ENCODE measurements at places on chromosomes 6 and 20.

DNA sequence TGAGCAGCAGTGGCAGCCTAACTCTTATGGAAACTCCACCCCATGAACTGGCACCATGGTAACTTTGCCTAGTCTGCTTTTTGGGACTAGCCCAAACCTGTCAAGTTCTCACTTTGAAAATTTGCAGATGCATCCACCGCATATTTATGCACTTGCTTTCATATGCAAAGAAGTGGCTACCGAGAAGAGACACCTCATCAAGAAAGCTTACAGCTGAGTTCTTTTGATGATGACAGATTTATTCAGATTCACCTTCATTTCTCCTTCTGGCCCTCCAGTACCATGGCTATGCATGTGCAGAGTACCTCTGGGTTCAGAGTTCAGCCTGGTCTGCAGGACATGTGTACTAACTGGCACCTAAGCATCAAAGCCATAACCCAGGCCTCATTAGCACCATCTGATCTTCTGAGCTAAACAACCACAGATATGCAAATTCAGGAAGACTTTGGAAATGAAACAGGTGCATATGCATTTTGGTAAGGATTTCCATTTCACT lies 154.3 kb upstream of the TENT5A start:
- DNase-seq = no peak

DNA sequence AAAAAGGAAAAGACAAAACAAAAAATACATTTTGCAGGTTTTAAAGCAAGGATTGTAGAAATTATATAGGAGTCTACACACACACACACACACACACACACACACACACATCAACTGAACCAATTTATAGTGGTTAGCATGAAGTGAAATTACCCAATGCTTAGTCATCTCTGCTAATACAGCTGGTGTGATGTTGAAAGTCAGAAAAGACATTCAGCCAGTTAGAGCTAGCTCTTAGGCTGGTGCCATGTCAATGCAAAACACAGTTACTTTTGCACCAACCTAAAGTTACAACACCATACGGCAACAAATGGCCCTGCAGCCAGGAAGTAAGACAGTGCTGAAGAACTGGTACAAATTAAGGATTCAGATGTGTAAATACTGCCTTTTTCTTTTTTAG lies 15.2 kb downstream of the FAM210B start:
- peak; percentile 90 for DNase-seq

GRCh38 chr6:45698046-45698445 lies 317.6 kb downstream of the CLIC5 start:
- no peak for DNase-seq

- no peak for DNase-seq
Observed at GRCh38 chr6:8229915-8230756, 127.8 kb upstream of the EEF1E1 start.

DNA sequence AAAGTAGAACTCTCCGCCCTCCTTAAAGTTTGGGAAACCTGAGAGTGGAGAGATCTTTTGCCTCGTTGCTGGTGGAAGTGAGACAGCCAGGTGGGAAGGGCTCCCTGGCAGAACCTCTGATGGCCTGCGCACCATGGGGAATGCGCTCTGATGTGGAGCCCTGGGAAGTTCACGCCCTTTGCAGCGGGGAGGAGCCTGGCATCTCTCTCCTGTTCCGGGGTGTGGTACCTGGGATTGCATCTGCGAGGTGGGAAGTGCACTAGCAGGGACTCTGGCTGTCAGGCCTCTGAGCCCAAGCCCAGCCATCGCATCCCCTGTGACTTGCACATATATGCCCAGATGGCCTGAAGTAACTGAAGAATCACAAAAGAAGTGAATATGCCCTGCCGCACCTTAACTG lies 159.8 kb downstream of the AKAP7 start:
- no peak for DNase-seq

GRCh38 chr6:168222115-168223043 lies 97.2 kb downstream of the DACT2 start:
- no peak for DNase-seq

- no peak for DNase-seq
Observed at GRCh38 chr20:24755411-24755922, 193.6 kb upstream of the CST7 start.

DNA sequence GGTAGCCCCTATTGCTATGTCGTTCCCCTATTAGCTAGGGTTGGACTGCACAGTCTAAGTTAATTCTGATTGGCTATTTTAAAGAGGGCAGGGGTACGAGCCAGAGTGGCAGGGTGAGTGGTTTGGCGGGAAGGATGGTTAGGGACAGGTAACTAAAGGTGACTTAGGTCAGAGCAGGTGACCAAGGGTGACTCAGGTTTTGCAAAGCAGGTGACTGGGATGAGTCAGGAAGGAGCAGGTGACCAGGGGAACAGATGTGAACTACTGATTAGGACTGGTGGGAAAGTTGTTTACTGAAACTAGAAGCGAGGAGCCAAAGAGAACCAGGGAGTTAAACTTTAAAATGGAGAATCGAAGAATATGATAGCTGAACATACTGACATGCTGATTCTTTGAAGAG lies 295.2 kb downstream of the GJA1 start:
- no peak for DNase-seq

DNA sequence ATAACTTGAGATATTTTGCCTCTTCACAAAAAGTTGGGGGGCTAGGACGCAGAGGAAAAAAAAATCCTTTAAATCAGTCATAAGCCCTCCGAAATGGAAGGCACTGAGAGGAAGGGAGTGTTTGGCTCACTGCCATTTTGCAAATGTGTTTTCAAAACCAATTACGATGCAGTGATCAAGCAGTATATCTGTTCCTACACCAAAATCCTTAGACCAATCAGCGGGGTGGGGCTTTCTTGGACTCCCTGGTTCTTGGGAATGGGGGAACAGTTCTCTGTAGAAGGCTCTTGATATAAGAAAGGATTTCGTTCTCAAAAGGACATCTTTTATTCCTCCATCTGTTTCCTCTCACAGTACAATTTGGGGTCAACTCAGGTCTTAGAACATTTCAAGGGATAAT lies 478.6 kb upstream of the JARID2 start:
- DNase-seq = no peak

- DNase-seq = no peak
Observed at GRCh38 chr6:45877970-45878590, 137.6 kb downstream of the CLIC5 start.

DNA sequence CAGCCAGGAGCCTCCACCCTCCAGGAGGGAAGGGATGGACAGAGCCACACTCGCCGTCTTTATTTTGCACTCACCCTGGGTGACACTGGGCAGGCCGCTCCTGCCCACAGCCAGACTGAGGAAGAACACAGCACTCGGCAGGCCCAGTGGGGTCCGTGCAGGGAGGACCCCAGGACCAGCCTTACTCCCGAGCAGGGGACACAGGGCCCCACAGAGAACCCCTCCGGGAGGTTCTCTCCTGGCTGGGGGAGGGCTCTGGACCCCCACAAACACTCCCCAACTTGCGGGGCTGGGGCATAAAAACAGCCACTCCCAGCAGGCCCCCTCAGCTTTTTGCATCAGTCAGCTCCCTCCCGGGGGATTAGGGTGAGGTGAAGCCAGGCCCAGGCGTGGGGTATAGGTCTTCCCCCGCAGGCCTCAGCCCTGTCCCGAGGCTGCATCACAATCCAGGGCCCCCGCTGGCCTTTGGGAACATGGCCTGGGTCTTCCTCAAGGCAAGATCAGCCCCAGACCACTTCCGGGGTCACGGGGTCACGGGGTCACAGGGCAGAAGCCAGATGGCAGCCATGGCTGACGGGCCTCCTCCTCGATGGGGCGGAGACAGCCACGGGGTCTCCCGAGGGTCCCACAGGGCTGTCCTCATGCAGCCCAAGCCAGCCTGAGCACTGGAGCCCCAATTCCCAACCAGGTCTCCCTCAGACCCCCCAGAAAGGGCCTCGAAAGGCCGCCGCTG lies 3.2 kb downstream of the TNFRSF6B start:
- no peak for DNase-seq

GRCh38 chr6:144123421-144123820 lies 26.9 kb upstream of the STX11 start:
- no peak for DNase-seq

DNA sequence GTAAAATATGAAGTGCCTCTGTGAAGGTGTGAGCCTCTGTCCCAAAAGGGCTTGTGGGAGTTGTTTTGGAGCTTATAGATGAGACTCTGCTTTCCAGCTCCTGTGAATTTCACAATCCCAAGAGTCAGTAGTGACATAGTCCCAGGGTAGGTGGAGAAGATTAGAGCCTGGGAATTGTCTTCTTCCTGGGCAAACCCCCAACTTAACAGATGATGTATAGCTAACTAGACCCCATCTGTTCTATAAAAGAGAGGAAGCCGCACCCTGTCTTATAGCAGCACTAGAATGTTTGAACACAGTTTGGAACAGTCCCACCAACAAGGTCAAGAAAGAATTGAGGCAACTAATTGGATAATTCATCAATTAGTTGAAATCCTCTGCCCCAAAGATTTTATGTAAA lies 294.7 kb downstream of the ZNF217 start:
- no peak for DNase-seq

DNA sequence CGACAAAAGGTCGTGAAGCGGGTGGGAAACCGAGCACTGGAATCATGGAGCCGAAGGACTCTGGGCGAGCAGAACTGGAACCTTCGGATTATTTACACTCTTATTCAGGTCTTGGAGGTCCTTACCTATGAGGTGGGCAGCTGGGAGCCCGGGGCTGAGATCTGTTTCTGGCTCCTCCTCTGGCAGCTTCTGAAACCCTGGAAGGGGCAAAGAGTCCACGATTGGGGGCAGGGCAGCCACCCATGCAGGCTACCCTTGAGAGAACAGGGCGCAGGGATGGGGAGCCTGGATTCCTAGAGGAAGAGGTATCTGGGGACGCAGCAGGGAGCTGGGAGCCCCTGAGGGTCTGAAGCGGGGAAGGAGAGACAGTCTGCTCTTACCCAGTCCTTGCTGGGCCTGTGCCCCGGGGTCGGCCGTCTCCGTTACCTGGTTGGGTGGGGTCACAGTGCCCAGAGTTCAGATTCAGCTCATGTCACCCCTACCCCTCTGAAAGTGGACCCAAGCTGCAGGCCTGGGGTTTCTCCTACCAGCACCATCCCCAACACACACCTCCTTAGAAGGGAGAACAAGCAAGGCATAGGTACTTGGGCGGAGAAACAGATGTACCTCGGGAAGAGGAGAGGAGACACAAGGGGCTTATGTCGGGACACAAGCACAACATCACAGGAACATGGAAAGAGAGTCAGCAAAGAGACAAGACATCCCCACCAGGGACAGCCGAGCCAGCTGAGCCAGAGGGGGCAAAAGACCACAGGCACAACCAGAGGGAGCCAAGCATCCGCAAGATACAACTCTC lies 592 bp downstream of the LTB start:
- DNase-seq = no peak

DNA sequence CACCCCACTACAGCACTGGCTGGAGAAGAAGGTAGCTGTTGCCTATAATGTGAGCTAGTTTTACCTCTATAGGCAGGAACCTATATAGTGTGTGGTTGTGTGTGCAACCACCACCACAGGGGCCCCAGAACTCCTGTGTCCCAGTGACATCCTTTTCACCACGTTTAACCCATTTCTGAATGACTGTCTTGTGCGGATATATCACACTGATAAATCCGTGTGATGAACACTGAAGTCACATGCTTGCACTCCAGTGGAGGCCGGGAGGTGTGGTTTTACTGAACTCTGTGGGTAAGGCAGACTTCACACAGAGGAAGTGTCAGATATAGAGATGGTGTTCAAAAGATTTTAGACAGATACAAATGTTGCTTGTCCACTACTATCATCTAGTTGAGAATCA lies 32.5 kb downstream of the SDHAF4 start:
- DNase-seq = no peak

DNA sequence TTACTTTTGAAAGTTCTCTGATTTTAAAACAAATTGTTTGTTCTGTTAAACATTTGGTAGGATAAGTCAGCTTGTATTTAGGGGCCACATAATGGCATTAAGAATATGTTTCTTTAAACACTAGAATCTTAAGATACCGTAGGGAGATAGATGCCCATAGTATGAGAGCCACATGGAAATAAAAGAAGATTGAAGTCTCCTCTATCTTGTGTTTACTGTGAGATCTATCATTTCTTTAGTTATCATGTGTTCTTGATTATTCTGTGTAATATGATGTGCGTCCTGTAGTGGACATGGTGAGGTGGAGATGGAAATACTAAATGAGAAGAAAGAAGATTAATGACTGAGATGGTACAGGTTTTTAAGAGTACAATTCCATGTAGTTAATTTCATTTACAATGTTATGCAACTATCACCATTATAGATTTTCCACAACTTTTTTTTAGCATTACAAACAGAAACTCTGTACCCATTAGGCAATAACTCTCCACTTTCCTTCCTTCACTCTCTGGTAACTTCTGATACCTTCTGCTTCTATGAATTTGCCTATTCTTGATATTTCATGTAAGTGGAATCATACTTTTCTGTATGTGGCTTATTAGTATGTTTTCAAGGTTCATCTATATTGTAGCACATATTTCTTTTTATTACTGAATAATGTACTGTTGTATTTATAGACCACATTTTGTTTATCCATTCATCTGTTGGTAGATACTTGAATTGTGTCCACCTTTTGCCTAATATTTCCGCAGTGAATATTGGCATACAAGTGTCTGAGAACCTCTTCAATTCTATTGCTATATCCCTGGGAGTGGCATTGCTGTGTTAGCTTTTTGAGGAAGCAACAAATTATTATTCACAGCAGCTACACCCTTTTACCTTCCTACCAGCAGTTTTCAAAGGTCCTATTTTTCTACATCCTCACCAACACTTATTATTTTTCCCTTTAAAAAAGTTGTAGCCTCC lies 11.5 kb downstream of the RNF146 start:
- DNase-seq = no peak

- DNase-seq = peak; percentile 85
Observed at GRCh38 chr20:53847139-53847836, 223.1 kb downstream of the BCAS1 start.

DNA sequence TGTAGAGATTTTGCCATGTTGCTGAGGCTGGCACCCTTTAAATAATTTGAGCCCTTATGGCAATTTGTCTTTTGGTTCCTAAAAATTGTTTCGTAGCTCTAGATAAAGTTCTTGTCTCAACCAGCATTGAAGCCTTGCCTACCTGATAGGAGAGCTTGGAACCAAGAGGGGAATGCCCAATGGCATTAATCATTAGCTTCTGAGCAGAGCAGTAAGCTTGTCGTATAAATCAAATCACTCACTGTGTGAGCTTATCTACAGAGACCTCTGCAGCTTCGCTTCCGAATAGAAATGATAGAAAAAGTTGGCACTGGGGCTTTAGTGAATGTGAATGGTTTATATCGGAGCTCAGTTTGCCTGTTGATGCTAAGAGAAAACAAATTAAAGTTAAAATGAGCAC lies 10.7 kb downstream of the ANKRD6 start:
- DNase-seq = no peak

- DNase-seq = no peak
Observed at GRCh38 chr6:148971031-148971927, 224.4 kb downstream of the UST start.

- no peak for DNase-seq
Observed at GRCh38 chr6:53295176-53295575, 53.6 kb downstream of the ELOVL5 start.

GRCh38 chr20:58071991-58072390 lies 156.5 kb downstream of the ANKRD60 start:
- no peak for DNase-seq

All from CD14-positive monocyte (primary cell).